ENCODE measurements at places on chromosomes 2 and 18.

DNA sequence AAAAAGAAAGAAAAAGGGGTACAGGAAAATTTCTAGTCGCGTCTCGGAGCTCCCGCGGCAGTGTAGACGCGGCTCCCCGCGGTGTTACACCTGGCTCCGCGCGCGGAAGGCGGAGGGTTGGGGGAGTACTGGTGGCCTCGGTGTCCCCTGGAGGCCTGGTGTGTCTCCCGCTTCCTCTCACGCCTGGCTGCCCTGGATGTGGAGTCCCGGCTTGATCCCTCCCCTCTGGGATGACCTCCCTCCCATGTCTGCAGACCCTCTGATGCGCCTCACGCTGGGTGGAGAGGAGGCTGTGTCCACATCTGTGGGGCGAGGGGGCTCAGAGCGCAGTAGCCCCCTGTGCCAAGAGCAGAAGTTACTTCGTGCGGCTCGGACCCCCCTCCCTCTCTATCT, 1.2 kb downstream of the KIF5C start:
- no peak overlapping the region for H3K4me3 ChIP-seq
- peaks cover 26% of the 10 kb centered on the region for H3K27me3 ChIP-seq
- no peak overlapping the region for H3K27ac ChIP-seq
- no peaks in the 10 kb centered on the region for H3K36me3 ChIP-seq
- no peak for DNase-seq
- H3K4me1 ChIP-seq = no peaks in the 10 kb centered on the region

GRCh38 chr18:7257426-7257740, 26.5 kb downstream of the LRRC30 start:
- DNase-seq = no peak
- H3K27ac ChIP-seq = no peak overlapping the region
- H3K4me3 ChIP-seq = no peak overlapping the region
- H3K4me1 ChIP-seq = no peaks in the 10 kb centered on the region

- H3K27me3 ChIP-seq = peaks cover 6% of the 10 kb centered on the region
- no peak for DNase-seq
- H3K36me3 ChIP-seq = no peaks in the 10 kb centered on the region
These were observed 654.5 kb downstream of the RNF144A start for GRCh38 chr2:7571701-7572100.

DNA sequence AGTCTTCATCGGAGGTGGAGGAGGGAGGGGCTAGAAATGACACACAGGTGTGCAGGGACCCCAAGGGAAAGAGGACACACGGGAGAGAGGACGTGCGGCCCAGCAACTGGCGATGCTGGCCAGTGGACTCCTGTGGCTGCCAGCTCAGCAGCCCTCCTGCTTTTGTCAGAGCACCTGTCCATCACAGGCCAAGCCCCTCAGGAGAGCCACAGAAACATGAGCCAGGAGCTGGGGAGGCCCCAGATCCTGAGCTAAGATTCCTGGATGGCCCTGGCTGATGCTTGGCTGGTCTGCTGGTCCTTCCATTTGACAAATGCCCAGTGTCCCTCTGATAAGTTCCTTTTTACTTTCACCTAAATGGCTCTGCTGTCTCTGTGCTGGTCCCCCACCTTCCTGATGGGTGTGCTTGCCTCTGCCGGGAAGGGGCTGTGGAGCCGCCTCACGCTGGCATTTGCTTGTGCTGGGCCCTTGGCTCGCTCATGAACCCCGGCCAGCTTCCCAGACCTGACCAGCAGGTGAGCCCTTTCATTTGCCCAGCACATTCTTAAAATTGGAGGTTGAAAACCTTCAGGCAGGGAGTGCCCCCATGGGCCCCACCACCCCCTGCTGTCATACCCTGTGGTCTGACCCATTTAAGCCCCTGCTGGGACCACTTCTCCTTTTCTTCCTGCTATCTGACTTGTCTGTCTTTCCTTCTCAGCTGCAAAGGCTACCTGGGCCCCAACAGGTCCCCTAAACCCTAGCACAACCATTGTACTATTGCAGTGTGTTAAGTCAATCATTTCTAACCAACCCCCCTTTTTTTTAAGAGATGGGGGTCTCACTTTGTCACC, 37.3 kb downstream of the CYP27C1 start:
- H3K27me3 ChIP-seq = no peaks in the 10 kb centered on the region
- DNase-seq = no peak
- no peak overlapping the region for H3K4me3 ChIP-seq
- H3K4me1 ChIP-seq = no peaks in the 10 kb centered on the region

DNA sequence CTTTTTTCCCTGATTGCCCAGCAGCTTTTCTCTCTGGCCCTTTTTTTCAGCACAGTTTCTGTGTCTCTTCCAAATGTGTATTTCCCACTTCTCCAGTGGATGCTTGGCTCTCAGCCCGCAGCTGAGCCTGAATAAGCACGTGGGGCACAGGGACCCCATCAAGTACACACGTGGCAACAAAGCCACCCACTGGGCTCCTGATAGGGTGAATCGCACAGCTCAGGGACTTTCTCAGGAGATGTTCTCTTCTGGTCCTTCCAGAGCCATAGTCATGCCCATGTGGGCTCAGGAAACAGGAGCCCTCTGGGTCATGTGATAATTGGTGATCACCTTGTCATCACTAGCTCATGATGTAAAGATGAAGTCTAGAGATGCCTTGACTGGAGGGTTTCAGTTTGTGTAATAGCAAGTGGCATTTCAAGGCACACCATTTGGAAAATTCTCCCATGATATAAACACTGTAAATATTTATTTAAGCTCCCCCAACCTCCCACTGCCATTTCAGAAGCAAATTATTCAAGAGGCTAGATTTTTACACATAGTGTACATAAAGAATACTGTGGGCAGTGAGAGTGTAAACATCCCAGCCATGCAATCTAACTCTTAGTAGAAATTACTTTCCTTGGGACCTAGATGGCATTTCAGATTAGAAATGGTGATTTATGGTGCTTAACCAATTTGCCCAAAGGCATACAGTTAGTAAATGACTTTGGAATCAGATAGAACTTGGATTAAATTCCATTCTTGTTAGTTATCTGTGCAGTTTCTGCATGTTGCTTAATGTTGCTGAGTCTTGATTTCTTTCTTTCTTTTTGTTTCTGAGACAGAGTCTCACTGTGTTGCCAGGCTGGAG, 597.5 kb downstream of the SLC4A3 start:
- peaks cover 58% of the 10 kb centered on the region for H3K4me1 ChIP-seq
- peak; percentile 89 for DNase-seq
- peak overlapping the region; percentile 73 for H3K27ac ChIP-seq

DNA sequence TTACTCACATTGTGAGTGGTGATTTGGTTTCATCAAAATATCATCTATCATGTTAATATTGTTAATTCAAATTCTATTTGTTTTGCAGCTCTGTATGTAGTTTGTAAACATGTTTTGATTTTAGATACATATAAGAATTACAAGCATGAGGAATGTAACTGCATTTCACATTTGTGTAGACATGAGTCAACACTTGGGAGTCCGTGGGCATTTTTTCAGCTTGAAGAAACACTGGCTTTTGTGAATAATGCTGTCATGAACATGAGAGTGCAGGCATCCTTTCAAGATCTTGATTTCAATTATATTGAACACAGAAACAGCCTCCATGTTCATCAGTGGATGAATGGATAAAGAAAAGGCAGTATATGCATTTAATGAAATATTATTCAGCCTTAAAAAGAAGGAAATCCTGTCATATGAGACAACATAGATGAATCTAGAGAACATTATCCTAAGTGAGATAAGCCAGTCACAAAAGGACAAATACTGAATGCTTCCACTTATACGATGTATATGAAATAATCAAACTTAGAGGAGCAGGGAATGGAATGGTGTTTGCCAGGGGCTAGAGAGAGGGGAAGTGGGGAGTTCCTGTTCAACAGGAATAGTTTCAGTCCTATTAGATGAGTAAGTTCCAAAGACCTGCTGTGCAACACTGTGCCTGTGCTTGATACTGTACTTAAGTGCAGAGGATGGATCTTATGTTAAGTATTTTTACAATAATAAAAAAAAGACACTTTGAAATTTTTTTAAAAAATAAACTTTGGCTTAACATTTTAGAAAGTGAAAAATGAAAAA, 194.9 kb downstream of the LRATD1 start:
- no peak overlapping the region for H3K27ac ChIP-seq
- no peaks in the 10 kb centered on the region for H3K27me3 ChIP-seq
- H3K36me3 ChIP-seq = no peaks in the 10 kb centered on the region
- H3K4me3 ChIP-seq = no peak overlapping the region
- peak; percentile 63 for DNase-seq

GRCh38 chr2:229270551-229271410, at the start of gene PID1:
TSS of gene PID1 (minus strand) at chr2:229271287. CDS start at chr2:229271043, 244 bp downstream.
- H3K36me3 ChIP-seq = no peaks in the 10 kb centered on the region
- DNase-seq = peak; percentile 78
- H3K27ac ChIP-seq = no peak within 1 kb of the TSS
- no peaks in the 10 kb centered on the region for H3K27me3 ChIP-seq
- peaks cover 40% of the 10 kb centered on the region for H3K4me1 ChIP-seq

GRCh38 chr2:29705616-29706015, 215.8 kb downstream of the ALK start:
- H3K27ac ChIP-seq = no peak overlapping the region
- no peak overlapping the region for H3K4me3 ChIP-seq
- no peak for DNase-seq
- H3K27me3 ChIP-seq = peaks cover 12% of the 10 kb centered on the region
- no peaks in the 10 kb centered on the region for H3K36me3 ChIP-seq
- H3K4me1 ChIP-seq = peaks cover 8% of the 10 kb centered on the region

DNA sequence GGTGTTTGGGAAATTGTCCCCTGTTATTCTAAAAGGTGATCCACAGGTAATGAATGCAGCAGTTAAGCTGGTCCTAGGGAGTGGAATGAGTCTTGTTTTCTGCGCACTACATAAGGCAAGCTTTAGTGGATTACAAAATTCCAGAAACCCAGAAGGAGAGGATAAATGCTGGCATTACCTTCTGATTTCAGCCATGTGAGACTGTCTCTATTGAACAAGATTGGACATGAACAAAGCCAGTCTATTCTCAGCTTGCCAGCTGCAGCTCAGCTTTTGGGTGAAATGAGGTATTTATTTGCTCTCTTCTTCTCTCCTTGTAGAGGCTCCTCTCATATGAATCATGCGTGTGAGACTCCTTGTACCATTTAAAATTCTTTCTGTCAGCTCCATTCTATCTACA, 944.9 kb downstream of the CNTNAP5 start:
- H3K27me3 ChIP-seq = no peaks in the 10 kb centered on the region
- DNase-seq = no peak
- no peak overlapping the region for H3K27ac ChIP-seq
- H3K4me3 ChIP-seq = no peak overlapping the region

DNA sequence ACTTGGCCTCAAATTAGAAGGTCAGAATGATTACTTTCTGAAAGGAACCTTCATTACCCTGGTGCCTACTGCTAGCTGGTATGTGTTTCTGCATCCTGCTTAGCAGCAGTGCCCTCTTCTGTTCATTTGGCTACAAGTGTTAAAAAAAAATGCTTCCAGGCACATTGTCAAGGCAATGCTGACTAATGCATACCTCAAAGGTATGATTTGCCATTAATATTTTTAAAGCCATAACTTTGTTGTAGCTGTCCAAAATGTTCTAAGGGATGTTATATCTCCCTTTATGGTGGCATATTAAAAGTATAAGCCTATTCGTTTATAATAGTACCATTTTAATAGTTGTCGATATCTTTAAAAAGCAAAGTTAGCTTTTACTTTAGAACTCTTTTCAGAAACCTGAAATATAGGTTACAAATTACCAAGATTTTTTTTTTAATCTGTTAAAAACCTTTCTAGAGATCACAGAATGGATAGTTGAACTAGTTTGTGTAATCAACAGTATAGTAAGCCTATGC, 52.0 kb upstream of the FAM171B start:
- no peak overlapping the region for H3K4me3 ChIP-seq
- DNase-seq = peak; percentile 87
- no peaks in the 10 kb centered on the region for H3K27me3 ChIP-seq
